ENCODE measurements at places on chromosomes 1 and 21. TPM values are rescaled to one million over a fixed set of nuclear protein-coding genes. Genes with fewer than 3 reads are reported as not detected.

DNA sequence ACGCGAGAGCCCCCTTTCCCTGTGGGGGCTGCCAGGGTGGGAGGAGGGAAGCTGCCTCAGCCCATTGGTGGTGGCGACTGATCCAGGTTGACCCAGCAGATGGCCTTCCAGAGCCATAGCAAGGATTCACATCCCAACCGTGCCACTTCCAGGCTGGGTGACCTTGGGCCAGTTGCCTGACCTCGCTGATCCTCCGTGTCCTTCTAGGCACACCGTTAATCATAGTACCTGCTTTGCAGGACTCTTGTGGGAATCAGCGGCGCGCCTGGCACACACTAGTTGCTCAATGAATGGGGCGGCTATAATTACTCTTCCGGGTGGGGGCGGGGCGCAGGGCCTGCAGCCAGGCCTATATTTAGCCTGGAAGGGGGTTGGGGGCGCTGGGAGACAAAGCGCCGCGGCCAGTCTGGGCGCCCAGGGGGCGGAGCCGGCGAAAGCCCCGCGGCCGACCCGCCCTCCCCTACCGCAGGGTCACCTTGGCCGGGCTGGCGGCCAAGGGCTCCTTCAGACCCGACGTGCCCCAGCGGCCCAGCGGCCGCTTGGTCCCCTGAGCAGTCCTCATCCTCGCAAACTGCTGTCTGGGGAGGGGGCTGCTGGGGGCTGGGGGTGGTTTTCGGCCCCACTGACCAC is 5.1 kb downstream of the HSPB7 start:
- peak; percentile 92 for DNase-seq

DNA sequence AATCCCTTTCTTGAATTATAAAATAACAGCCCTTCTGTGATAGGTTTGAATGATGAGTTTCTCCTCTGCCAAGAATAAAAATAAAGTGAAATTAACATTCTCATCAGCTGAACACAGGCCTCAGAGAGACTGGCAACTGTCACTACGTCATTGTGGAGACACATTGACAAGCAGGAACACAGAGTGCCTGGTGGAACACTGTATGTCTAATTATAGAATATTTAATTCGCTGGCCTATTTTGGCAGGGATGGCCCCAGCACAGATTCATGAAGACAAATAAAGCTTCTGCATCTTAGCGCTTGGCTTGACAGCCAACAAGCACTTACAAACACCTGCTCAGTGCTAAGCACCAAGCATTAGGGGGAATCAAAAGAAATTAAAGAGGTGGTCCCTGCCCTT is 52.0 kb upstream of the SMYD2 start:
- peak; percentile 88 for DNase-seq

DNA sequence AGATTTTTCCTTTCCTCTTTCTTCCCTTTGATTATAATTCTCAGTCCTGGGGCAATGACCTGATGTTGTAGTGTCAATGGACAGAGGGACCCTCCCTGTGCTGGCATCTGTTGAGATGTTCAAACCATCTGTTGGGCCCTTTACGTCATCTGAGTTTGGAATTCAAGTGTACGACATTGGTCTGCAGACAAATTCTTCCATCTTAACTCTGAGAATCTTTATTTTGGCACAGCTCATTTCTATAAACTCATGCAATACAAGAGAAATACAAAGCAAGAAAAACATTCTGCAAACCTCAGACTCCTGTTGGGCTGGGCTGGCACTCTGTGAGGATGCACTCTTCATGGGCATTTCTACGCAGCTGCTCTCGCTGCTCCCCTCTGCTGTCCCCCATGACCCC is 54.2 kb downstream of the IFI44 start:
- no peak for DNase-seq

GRCh38 chr1:935751-936231 is 12.1 kb downstream of the SAMD11 start:
- DNase-seq: no peak

- DNase-seq: peak; percentile 94
Observed at GRCh38 chr1:182616130-182617013, 12.2 kb upstream of the RGS16 start.

- DNase-seq: no peak
Observed at GRCh38 chr1:208533746-208534598, 289.8 kb upstream of the PLXNA2 start.

DNA sequence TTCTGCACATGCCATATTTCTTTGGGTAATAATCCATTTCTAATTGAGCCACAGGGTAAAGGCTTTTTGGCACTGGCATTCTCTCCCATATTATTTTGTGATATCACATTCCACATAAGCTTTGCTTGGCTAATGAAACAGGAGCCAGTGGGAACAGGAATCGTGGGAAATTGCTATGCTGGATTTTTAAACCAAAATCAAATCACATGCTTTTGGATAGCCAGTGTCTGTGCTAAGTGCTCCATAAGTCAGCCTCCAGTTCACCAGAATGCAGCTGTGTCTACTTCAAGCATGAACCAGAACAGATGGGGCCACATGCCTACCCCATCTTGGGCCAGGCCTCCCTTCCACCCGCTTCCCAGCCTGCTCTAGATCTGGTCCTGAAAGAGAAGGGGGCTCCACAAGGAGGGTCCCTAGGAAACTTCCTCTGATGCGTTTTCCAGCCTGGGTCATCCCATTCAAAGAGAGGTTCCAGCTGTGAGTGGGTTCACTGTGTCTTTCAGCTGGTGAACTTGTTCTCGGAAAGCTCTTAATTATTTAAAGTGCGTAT is 131.2 kb upstream of the COA6 start:
- no peak for DNase-seq

GRCh38 chr1:87146538-87146937 is 182.1 kb upstream of the LMO4 start:
- no peak for DNase-seq

DNA sequence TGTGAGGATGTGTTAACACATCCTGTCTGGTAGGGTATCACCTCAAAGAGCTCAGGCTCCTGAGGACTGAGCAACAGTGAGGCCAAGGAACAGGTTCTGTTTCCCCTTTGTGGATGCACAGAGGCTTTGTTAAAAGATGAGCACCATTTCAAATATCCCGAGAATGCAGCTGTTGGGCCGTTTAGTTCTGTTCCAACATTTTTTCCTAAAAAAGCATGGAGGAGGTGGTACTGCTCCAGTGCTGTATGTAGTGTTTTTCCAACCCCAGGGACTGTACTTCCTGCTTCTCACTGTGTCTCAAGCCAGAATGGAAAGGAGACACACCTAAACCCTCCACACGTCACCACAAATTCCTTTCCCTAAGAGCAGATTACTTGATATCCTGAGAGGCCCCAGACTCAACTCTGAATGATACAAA is 53.8 kb upstream of the BCL10 start:
- peak; percentile 87 for DNase-seq

- DNase-seq: no peak
Observed at GRCh38 chr1:220726634-220727033, 21.5 kb upstream of the MTARC2 start.

- no peak for DNase-seq
Observed at GRCh38 chr1:65757531-65757930, 35.2 kb upstream of the PDE4B start.

RPL22 gene
- 160 TPM for total RNA-seq

MRAP gene
- not detected for total RNA-seq

Data from myocyte (in vitro differentiated cells).